ENCODE measurements at places on chromosomes 6 and 20.

DNA sequence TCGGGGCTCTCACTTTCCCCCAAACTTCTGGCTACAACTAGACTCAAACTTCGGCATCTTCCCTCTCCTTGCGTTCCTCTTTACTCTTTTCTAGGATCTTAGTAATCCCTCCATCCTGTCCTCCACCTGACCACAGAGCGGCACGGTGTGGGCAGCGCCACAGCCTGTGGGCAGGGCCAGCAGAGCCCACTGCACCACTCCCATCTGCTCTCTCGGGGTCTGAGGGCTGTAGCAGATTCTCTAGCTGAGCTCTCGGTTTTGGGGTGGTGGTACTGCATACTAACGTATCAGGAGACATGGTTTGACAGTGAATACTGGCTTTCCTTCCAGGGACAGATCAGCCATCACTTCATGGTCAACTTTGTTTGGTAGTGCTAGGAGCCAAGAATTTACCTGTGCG is 57.4 kb downstream of the EZR start:
- no peak for DNase-seq

GRCh38 chr6:84280639-84281038 is 53.2 kb upstream of the CEP162 start:
- DNase-seq = no peak

GRCh38 chr20:51122931-51123658 is 100.2 kb upstream of the KCNG1 start:
- no peak for DNase-seq

DNA sequence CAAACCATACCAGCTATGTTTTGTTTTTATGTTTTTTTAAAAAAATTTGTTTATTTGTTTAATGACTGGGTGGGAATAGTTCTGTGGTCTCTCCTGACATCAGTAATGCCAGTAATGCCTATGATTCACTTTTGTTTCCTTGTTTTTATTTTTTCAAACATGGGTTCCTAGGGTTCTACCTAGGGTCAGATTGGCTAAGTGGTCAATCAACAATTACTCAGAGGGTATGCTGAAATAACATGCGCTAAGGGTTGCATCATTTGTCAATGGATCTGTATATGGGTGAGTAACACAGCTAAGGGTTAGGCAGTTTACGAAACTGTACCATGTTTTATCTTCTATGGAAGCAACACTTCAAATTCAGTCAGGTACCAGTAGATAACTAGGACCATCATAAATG is 583.8 kb upstream of the GJE1 start:
- no peak for DNase-seq

- DNase-seq = no peak
Observed at GRCh38 chr6:100229512-100229911, 235.2 kb downstream of the SIM1 start.

DNA sequence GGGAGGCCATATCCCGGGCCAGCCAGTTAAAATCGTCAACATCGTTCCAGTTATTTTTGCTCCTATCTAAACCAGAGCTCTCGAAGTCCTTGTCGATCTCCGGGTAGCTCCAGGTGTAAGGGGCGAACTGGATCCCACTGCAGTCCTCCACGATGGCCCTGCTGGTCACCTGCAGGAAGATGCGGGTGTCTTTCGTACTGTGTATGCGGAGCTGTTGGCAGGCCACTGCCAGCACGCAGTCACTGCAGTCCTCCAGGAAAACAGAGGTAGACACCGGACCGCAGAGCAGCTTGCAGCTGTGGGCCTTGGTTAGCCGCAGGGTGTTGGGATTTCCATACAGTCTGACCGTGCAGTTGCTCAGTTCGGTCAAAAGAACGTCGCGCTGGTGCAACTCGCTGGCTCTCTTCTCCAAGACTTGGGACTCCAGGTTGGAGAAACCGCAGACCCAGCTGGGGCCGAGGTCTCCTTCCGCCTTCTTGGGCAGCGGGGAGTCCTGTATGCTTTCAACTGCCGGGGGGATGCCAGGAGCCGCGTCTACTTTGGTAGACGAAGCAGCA is 742 bp downstream of the TBCC start:
- DNase-seq = no peak

DNA sequence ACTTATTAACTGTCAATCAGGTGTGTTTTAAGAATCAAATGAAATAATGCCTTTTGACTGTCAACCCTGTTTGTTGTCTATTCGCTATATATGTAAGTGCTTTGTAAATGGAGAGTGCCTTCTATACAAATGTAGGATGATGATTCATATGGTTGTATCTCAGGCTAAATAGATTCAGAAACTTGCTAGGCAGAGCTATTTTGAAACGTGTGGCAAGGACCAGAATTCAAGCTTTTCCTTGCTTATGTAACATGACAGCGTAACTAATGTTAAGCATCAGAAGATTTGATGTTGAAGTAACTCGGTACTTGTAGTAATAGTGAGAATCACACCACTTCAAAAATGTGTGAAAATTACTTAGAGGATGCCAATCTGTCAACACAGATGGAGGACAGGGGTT is 3.4 kb downstream of the OGFRL1 start:
- no peak for DNase-seq

DNA sequence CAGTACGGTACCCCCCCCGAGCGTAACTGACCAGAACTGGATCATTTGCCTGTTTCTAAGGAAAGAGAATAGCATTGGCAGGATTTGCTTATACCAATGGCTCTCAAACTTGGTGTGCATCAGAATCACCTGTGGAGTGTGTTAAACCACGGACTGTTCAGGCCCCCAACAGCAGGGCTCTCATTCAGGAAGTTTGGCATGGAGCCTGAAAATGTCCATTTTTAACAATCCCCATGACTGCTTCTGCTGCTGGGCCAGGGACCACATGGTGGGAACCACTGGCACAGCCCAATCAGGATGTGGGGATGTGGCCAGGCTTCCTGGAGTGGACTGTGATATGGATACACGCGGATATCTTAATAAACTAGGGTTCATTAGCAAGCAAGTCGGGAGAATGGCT is 53.9 kb downstream of the GTF2H5 start:
- DNase-seq = no peak

DNA sequence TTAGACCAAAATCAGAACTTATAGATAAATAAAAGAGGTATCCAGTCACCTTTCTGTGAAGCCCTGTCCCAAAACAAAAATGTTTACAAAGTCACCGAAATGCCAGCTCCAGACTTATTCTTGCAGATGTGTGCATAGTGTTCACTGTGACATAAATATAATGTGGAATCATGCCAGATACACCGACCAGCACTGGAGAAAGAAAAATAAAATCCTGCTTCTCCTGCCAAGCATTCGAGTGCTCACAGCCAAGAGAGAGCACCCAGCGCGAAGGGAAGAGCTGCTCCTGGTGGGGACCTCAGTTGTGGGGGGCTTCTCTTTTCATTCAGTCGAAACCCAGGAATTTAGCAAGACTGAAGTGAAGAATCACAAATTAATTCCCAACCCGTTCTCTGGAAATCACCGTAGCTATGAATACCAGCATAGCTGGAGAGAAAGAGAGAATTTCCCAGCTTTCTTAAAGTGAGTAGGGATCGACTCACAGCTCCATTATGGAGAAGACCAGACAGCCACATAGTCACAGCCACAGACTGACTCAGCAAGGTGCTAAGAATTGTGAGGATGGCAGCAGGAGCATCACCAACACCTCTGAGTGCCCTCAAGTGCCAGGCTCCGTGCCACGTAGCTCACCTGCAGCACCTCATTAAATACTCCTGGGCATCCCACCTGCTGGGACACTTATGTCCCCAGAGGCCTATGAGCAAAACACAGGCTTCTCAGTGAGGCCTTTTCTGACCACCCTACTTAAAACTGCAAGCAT is 33.2 kb downstream of the BFSP1 start:
- no peak for DNase-seq

DNA sequence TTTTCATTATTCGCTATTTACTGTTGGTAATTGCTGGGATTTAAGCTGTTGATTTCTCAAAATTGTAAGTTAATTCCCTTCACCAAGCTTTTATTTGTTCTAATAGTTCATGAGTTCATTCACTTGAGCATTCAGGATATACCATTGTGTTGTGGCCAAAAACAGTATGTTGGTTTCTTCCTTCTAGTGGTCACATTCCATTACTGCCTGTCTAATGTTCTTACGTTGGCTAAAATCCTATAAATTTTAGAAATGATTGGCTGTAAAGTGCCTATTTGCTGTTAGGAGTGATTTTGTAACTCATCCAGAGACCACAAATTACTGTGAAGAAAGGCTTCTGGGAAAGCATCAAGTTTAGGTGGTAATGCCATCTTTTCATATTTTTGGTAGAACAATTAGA is 76.3 kb downstream of the FARS2 start:
- DNase-seq = peak; percentile 31

DNA sequence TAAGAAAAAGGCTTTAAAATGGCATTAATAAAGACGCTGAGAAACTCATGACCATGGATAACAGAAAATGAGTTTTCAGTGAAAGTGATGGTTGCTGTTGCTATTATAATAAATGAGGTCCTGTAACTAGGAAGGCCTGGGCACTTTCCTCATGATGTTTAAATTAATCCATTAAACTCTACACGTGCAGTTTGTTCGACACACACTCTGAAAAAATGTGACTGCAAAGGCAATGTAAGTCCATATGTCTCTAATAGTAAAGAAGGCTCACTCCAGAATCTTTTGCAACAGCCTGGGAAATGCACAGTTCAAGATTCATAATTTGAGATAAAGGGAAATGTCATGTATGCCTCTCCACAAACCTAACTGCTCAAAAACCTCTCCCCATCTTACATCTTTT is 153.4 kb downstream of the COL12A1 start:
- no peak for DNase-seq

All from GM04503 (cell line).